ENCODE measurements at places on chromosomes 7 and 10. TPM values are rescaled to one million over a fixed set of nuclear protein-coding genes. Genes with fewer than 3 reads are reported as not detected.

- DNase-seq, result peak; percentile 98
Measured at GRCh38 chr10:119315128-119316001, 108.0 kb downstream of the GRK5 start.

DNA sequence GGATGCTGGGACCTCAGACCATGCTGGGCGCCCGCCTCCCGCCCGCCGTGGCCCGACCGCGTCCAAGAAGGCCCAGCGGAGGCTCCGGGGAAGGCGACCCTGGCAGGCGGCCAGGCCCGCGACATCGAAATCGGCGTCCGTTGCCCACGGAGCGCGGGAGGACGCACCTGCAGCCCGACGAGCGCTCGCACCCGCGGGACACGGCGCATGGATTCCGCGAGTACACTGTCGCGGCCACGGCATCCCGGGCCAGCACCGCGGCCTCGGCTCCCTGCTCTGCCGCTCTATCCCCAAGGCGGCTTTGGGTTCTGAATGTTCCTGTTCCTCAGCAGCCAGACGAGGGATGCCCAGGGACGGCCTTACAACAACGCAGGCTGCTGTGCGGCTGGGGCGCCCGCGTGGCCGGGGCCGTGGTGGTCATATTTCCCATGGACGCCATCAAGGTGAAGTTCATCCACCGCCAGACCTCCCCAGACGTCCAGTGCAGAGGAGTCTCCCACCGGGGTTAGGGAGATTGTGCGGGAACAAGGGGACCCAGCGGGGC lies 67.5 kb upstream of the ZNF722 start:
- DNase-seq, result no peak

TMED4 gene
- total RNA-seq, result 68.0 TPM

- peak; percentile 33 for DNase-seq
Measured at GRCh38 chr10:200405-200804, 65.2 kb downstream of the ZMYND11 start.

DNA sequence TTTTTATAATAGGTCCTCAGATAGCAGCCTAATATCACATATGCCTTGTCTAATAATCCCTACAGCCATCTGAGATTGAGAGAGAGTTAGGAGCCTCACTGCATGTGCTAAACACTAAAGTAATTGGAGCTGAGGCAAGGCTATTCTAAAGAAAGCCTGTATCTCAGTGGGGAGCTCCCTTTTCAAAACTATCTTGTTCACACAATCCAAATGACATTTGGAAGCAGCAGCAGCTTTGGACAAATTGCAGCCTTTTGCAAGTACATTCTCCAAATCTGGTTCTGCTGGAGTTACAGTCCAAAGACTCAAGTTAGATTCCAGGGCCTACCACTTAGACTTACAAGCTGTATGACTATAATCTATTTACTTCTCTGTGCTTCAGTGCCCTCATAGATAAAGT lies 104.5 kb downstream of the MACC1 start:
- DNase-seq, result no peak

DNA sequence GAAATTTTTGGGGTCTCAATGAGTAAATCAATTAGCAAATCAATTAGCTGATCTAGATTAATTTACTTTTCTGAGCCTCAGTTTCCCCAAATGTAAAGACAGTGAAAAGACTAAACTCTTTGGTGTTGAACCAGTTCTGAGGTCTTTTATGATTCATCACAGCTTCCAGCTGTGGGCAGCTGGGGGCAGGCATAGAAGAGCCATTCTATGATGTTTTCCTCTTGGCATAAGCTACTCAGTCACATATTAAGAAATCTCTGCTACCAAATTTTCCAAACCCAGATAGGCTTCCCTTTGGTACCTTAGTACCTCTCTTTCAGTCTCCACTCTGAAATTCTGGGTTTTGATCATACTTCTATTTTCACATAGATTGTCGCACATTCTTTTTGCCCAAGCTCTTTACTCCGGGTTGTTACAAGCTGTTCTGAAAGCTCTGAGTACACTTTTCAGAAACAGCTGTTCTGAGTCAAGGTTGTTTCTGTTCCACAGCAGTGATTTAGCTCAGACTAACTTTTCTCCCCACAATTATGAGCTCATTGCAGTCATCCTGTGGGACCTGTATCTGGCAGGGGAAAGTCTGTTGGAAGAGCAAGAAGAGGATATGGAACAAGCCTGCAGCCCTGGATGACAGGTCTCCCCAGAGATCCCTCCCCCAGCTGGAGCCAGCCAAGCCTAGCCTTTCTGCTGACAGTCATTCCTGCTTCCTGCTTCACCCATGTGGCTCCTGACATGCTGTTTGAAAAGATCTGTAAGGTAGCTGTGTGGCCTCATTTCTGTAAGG lies 599.6 kb upstream of the GHITM start:
- DNase-seq, result no peak

- DNase-seq, result no peak
Measured at GRCh38 chr7:151195616-151196450, 8.8 kb upstream of the ASB10 start.

SPDYE16 gene
- total RNA-seq, result not detected

- DNase-seq, result peak; percentile 63
Measured at GRCh38 chr10:96673318-96674099, 46.8 kb downstream of the PIK3AP1 start.

GRCh38 chr7:96495751-96496216 lies 173.9 kb upstream of the SLC25A13 start:
- DNase-seq, result no peak

DNA sequence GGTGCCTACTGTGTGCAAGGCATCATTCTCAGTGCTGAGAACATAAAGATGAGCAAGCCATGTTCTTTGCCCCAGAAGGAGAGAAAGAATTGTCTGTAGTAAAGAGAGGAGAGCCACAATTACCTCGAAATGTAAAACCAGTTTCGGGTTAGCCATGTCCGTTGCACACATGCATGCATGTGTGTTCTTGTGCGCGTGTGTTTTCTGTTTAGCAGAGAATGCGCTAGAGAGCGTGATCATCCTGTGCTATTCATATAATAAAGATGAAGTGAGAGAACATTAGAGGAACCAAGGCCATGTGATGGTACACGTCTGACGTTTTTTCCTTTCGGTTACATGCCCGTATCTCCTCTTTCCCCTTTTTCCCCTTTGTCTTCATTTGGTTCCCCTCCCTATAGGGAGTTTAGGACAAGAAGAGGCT lies 158.2 kb downstream of the CELF2 start:
- no peak for DNase-seq

- DNase-seq, result no peak
Measured at GRCh38 chr7:140683657-140684056, 10.9 kb downstream of the ADCK2 start.

DNA sequence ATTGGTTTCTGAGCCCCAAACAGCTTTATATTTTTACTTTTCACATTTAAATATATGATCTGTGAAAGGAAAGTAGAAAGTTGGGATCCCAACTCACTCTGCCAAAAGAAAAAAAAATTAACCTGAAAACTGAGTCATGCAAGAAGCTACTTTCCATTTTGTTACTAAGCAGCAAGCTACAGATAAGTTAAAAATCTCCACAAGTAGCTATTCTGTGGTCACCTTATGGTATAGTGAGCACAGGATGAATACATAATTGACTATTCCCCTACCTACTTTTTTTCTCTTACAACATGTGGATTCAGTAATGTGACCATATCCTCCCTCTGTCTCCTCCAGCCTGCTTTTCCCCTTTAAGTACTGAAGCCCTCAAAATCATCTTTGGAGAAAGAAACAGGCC lies 30.3 kb upstream of the CREB3L2 start:
- DNase-seq, result no peak

DNA sequence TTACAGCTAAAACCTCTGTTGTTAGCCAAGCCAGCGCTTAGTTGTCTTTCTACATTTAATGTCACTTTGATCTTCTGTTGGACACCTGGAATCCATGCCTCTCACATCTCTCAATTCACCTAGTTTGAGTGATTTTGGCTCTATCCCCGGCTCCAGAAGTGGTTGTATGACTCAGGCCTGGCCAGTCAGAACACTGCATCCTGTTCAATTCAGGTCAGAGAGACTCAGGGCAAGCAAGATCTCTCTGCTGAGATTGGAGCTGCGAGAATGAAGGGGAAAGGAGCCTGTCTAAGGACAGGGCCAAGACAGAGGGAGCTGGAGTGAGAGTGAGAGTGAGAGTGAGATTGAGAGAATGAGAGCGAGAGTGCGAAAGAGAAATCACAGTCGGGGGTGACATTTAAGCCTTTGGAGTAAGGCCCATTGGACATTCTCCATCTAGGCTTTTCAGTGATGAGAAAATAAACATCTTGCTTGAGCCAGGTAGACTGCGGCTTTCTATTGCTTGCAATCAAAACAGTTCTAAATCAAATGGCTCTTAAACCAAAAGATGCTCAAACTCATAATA lies 83.3 kb upstream of the DYNC1I1 start:
- DNase-seq, result peak; percentile 1

DNA sequence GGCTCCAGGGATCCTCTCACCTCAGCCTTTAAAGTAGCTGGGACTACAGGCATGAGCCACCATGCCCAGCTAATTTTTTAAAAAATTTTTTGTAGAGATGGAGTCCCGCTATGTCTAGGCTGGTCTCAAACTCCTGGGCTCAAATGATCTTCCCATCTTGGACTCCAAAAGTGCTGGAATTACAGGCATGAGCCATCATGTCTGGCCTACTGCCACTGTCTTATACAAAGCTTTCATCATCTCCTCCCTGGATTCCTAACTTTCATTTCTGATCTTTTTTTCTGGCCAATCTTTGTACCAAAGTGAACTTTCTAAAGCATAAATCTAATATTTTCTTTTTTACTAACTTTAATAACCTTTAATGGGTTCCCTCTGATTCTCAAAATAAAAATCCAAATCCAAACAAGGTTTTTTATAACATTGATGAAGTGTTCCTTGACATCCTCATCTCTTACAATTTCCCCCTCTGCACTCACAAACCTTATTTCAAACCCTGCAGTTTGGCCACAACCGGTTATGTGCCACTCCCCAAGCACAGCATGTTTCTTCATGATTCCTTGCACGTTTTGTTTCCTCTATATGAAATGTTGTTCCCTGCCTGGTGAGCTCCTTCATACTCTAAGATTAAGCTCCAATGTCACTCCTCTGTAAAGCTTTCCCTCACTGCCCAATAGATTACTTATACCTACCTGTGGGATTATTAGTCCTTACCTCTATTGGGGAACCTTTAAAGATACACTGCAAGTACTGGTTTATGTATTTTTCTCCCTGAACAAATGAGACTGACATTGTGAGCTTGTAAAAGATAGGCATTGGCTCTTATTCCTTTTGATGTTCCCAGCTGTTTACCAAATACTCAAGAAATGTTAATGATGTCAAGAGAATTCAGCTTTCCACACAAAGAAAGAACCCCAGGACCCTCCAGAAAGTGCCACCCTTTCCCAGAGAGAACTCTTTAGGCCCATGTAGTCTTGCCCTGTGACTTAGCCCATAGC lies 101.7 kb downstream of the HOXA1 start:
- peak; percentile 54 for DNase-seq

- peak; percentile 7 for DNase-seq
Measured at GRCh38 chr10:5040781-5041470, 37.3 kb upstream of the AKR1C2 start.

GRCh38 chr10:101282947-101283346 lies 53.7 kb upstream of the LBX1 start:
- DNase-seq, result no peak

AGMO gene
- total RNA-seq, result not detected

GRCh38 chr7:27516421-27516820 lies 146.3 kb downstream of the HIBADH start:
- no peak for DNase-seq

GRCh38 chr7:55532150-55532917 lies 40.0 kb downstream of the VOPP1 start:
- no peak for DNase-seq

SEMA3E gene
- 1.1 TPM for total RNA-seq

DNA sequence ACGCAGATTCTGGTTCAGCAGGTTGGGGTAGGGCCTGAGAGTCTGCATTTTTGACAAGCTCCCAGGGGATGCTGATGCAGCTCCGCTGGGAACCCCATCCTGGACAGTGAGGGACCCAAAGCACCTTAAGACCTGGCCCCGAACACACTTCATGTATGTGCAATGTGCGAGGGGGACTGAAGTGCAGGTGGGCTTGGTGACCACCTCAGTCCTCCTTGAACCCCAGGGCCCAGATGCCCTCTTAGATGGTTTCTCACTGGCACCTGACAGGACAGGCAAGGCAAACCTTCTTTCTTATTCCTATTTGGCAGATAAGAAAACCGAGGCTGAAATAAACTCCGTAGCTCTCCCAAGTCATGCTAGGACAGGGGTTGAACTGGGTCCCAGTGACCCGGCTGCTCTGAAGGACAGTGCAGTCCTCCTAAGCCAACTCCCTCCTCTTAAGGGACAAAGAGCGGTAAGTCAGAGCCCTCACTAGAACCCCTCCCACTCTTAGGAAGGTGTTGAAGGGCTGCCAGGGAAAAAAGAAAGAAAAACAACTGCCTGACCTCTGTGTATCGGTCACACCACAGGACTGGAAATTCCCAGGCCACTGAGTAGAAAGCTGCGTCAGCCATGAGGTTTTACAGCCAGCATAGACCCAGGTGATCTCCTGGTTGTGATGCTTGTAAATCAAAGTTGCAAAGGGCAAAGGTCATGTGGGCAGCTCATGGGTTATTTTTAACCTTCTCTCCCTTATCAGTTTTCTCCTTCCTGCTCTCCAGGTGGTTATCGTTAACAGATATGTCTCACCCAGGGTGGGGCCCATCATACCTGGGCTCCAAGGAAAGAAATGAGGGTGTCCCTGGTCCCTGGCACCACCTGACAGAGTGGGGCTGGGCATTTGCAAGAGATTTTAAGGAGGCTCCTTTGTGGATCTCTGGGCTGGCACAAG lies 90.9 kb upstream of the SMNDC1 start:
- DNase-seq, result peak; percentile 99

- no peak for DNase-seq
Measured at GRCh38 chr10:42149027-42149700, 489.2 kb downstream of the ZNF33B start.

DNA sequence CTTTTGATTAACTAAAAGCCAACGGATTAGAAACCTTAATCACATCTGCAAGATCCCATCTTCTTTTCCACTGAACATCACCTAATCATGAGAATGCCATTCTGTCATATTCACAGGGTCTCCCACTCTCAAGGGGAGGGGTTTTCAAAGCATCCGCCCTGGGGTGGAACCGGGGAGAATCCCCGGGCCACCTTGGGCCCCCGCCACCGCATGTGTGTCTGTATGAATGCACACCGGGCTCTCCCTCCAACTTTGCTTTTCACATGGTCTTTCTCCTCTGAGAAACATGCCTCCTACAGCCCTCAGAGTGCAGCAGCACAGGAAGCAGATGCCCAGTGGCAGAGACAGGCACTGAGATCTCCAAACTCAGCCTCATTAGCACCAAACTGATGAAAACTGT lies 233.2 kb upstream of the PPP2R2D start:
- DNase-seq, result no peak
